ENCODE measurements at places on chromosomes 5 and 9.

GRCh38 chr5:172999372-172999973 is 15.9 kb downstream of the ATP6V0E1 start:
- no peak for DNase-seq

DNA sequence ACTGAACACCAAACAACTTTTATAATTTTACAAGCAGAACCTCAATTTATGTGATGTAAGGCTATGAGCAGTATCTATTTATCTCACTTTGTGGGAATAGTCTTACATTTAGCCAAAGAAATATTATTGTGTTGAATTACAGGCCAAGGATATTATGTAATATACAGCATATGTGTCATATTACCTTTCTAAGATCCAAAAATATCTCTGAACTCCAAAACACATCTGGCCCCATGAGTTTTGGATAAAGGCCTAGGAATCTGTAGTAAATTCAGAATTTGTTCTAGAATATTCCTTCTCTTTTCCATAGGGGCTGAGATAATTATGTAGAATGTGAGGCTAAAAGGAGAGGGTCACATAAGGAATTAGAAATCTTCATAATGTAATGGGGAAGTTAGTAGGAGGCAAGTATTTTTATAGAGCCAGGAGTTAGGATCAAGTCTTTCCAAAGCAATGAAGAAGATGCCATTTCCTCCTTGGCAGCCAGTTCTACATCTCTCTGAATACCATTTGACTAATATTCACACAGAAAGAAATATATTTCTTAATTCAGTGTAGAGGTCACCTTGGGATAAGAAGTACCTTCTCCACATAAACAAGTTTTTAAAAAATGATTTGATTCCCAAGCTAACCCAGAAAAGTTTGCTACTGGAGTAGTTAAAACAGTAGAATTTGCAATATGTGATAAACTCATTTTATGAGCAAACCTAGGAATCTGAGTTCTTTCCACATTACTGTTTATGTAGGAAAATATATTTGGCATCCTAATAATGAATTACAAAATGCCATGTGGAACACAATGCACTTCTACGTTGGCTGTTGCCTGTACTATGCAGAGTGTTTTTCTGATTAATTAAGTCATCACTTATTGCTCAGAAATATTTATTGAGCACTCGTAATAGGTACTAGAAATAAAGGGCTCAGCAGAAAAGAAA is 20.3 kb upstream of the GRAMD2B start:
- DNase-seq: no peak

DNA sequence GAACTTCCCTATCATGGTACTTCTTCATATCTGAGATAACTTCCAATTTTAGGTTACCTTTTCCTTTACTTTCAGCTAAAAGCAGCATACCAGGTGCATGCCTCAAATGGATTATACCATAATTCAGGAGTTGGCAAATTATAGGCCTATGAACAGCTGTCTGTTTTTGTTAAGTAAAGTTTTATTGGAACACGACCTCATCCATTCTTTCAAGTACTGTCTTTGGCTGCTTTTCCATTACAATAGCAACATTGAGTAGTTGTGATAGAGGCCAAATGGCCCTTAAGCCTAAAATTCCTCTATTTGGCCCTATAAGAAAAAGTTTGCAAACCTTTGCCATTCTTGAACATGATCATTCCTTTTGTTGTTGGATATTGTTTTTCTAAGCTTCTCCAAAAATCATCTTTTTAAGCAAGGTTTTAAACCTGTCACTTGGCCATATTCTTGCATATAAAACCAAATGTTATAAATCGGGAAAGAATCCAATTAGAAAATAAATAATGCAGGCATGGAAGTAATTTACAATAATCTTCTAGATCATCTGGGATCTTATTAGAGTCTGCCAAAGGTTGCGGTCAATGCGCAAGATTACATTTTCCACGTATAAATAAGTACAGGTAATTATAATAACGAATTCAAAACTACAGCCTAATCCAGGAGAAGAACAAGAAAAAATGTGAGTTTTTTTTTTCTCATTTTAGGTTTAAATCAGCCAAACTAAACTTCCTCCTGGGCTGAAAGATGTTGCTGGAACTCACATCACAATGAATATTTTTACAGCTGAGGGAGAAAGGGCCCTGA is 226.5 kb upstream of the ANKRD55 start:
- no peak for DNase-seq

DNA sequence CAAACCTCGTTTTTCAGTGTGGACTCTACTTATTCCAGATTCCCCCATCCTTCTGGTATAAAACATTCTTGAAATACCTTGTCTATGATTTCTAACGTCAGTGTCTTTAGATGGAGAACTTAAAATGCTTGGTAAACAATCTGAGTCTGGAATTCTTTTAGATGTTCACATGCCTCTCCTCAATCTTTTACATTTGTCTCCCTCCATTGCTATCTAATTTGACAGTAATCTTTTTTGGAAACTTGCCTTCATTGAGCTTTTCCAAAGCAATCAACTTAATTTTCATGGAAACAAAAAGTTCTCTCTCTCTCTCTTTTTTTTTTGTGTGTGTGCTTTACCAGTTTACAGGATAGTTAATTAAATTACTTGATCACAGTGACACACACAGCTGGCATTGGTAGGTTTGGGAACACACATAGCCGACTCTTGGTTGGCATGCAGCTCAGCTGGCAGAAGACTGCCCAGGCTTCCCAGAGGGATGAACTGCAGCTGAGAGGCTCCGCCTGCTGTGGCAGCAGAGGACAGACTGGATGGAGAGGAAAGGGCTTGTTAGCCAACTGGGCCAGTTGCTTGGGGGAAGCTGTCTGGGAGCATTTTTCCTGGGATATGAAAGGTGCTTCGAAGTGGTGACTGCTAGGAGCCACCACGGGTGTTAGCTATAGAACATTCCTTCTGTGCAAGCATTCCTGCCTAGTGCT is 271.3 kb downstream of the ZSWIM6 start:
- no peak for DNase-seq

GRCh38 chr5:115558388-115558956 is 13.9 kb upstream of the FEM1C start:
- DNase-seq: no peak

GRCh38 chr5:38837416-38837815 is 8.4 kb upstream of the OSMR start:
- no peak for DNase-seq

GRCh38 chr9:125932012-125932411 is 184.8 kb downstream of the PBX3 start:
- no peak for DNase-seq

GRCh38 chr5:93805616-93806379 is 64.4 kb upstream of the POU5F2 start:
- no peak for DNase-seq

DNA sequence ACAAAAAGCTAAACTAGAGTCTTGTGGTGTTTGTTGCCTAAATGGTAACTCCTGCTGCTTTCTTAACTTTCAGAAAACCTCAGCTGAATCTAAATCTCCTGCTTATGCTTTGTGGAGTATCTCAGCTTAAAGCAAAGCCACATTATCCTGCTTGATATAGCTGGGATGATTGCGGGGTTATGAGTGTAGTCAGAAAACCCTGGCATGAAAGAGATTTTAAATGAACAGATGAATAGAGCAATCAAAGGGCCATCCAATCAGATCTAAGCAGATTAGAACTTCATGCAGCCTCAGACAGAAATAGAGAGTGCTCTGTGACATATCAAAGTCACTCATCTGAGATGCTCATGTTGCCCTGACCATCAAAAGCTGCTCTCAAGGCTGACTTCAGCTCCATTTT is 305.5 kb downstream of the DMRT2 start:
- DNase-seq: no peak

DNA sequence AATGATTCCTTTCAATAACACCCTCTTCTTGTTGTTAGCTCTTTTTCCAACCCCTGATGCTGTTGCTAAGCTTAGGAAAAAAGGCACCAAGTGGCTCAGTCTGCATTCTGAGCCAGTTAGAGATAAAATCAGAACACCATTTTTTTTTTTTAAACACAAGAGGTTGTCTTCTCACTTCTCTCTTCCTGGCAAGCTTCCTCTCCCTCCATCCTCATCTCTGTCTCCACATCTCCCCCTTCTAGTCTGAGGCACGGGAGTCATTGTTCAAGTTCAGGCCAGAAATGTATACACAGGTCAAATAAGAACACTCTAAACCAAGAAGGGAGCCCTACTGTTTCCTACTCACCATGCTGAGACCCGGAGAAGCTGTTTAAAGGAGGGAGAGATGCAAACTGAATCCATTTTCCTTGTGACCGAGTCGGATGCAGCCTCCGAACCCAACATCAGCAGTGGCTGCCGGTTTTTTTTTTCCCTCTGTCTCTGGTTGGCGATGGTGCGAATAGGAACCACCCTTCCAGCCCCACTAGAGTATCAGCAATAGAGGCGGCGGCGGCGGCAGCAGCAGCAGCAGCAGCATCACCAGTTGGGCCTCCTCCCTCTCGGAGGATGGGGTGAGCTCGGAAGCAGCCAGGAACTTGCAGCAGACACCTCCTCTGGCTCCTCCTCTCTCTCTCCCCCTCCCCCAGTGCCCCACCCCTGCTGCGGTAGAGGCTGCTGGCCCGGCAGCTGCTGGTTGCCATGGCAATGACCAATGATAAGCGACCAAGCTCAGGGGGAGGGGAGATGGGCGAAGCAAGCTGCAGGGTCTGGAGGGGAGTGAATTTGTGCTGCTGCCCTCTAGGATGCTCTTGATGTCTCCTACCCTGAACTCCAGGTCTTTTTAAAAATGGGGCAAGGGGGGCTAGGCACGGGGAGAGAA is at the start of gene JAKMIP2:
TSS of gene JAKMIP2 (minus strand) at position 619 of the 919 bp plus-strand sequence. CDS start 110,922 bp downstream, outside the sequence.
- peak; percentile 72 for DNase-seq

GRCh38 chr5:174189654-174190541 is 144.4 kb downstream of the NSG2 start:
- no peak for DNase-seq

DNA sequence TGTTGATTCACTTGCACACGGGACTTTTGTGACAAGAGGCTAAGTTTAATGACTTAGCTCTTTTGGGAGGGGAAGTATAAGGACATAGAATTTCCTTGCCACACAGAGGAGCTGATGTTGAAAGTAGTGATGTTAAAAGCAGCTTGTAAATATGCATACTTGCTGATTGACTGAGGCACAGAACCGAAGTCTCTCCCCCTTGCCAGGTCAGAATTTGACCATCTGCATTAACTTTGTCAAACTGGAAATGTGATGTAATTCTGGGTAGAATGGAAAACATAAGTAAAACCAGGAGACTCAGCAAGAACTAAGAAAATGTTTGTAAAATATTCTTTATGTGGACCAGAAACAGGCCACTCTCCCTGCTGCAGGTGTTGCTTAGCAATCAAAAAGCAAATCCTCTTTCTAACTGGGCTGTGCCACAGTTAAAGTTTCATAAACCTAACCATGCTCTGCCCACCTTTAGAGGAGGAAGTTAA is 284.2 kb downstream of the NR3C1 start:
- DNase-seq: no peak

GRCh38 chr9:112044186-112044585 is 130.9 kb downstream of the SUSD1 start:
- DNase-seq: no peak

GRCh38 chr5:137164961-137165360 is 334.2 kb downstream of the SPOCK1 start:
- no peak for DNase-seq

- DNase-seq: no peak
Measured at GRCh38 chr5:118578093-118578492, 410.3 kb downstream of the DTWD2 start.

GRCh38 chr5:5046680-5047502 is 93.2 kb upstream of the ADAMTS16 start:
- DNase-seq: no peak

DNA sequence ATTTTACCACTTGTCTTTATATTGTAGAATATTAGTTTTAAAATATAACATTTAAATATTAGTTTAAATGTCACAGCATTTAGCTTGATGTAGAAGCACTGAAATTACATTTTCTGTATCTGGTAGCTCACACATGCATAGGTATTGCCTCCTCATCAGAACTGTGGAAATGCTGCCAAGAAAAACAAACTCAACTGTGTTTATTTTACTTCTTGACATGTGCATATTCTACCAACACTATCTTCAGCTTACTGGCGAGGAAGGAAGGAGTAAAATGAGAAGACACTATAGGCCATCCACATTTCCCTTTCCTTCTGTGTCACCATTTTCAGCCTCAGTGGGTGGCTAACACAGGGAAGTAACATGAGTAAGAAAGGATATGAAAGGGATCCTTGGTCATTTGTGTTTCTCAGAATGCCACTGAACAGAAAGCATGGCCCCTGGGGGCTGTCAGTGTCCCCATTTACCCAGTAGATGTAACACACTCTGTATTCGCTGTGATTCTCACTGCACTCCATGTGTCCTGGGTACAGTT is 81.0 kb upstream of the HTR4 start:
- no peak for DNase-seq

DNA sequence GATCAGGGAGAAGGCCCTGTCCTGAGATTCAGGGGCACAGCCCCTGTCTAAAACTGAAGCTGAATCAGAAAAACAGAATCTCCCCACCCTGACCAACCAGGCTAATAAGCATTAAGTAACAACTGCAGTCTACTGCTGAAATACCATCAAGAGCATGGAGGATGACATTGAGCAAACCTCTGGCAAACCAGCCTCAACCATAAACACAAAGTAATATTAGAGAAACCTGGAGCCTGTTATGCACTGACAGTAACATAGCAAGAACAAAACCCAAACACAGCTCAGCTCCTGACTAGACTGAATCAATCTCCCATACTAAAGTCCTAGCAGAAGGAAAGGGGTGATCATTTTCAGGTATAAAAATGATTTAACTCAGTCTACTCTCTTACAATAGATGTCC is 24.8 kb upstream of the CCL21 start:
- DNase-seq: no peak

GRCh38 chr5:80238778-80239679 is 16.8 kb downstream of the SERINC5 start:
- DNase-seq: no peak

DNA sequence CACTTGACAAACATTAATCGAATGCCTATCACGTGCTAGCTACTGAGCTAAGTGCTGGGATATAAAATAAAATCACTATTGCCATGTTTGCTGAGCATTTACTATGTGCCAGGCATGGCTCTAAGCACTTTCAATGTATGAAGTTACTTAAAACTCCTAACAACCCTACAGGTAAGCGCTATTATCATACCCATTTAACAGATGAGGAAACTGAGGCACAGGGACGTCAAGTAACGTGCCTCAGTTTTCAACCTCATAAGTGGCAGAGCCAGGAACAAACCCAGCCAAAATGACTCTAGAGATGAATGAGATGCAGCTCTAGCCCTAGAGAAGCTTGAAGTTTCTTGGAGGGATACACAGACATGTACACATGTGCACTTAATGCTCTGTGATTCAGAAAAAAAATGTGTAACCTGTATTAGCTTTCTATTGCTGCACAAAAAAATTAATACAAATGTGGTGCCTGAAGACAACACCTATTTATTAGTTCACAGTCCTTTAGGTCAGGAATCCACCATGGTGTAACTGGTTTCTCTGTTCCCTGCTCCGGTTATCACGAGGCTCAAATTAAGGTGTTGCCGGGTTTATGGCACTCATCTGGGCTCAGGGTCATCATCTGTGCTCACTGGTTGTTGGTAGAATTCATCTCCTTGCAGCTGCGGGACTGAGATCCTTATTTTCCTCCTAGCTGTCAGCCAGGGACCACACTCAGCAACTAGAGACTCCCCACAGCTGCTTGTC is 33.7 kb downstream of the TTLL11 start:
- DNase-seq: no peak
